Central memory CD8-positive, alpha-beta T cell (primary cell): ENCODE measurements at places on chromosomes 2 and 18.

- no peak for DNase-seq
These were observed 74.3 kb downstream of the BCL2L11 start for GRCh38 chr2:111194835-111195621.

- DNase-seq, result no peak
These were observed 159.5 kb downstream of the L3MBTL4 start for GRCh38 chr18:6255116-6255705.

DNA sequence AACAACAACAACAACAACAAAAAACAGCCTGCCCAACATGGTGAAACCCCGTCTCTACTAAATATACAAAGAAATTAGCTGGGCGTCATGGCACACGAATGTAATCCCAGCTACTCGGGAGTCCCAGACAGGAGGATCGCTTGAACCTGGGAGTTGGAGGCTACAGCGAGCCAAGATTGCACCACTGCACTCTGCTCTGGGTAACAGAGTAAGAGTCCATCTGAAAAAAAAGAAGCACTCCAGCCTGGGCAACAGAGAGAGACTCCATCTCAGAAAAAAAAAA lies 344.1 kb upstream of the PLGLB2 start:
- peak; percentile 6 for DNase-seq

GRCh38 chr2:58227171-58227917 lies 13.8 kb downstream of the FANCL start:
- no peak for DNase-seq

GRCh38 chr2:238651306-238652052 lies 196.4 kb upstream of the TWIST2 start:
- no peak for DNase-seq

DNA sequence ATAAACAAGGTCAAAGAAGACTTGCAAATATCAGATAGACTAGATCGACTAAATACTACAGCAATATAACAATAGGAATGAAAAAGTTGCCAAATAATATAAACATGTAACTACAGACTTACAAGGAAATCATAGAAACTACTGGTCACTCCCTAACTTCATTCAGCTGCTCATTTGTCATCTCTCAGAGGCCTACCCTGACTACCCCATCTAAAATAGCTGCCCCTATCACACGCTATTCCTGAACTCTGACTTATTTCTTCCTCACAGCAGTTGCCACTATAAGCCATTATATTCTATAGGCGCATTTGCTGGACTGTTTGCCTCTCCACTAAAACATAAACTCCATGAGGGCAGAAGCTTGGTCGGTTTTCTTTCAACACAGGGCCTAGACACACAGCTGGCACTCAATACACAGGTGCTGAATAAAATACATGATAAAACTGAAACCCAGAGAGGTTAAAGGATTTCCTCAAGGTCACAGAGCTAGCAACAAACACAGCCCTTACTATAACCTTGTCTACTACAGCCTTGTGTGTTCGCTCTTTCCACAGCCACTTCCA lies 1.8 kb downstream of the STRN start:
- no peak for DNase-seq

DNA sequence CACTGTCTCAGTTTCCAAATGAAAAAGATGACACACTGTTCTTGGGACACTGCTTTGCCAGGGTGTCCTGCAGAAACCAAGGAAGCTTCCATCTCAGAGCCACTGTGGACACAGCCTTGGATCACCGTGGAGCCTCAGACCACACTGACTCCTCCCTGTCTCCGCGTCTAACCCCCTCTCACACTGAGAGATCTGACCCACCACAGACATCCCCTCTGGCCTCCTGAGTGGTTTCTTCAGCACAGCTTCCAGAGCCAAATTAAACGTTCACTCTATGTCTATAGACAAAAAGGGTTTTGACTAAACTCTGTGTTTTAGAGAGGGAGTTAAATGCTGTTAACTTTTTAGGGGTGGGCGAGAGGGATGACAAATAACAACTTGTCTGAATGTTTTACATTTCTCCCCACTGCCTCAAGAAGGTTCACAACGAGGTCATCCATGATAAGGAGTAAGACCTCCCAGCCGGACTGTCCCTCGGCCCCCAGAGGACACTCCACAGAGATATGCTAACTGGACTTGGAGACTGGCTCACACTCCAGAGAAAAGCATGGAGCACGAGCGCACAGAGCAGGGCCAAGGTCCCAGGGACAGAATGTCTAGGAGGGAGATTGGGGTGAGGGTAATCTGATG lies 113.4 kb upstream of the PKDCC start:
- DNase-seq, result no peak

DNA sequence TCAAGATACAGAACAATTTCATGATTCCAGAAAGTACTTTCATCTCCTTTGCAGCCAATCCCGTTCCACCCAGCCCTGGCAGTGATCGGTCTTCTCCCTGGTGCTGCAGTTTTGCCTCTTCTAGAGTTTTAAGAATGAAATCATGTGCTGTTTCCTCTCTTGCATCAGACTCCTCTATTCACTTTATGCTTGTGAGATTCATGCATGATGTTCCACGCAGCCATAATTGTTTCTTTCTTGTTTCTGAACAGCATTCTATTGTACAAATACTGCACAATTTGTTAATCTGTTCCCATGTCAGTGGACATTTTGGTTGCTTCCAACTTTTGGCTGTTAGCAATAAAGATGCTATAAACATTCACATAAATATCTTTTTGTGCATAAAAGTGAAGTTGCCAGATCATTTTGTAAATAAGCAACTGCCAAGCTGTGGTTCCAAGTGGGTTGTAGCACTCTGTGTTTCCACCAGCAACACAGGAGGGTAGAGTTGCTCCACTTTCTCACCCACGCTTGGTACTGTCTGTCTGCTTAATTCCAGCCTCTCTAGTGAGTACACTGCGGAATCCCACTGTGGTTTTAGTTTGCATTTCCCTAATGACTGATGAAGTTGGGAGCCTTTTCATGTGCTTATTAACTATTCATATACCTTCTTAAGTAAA lies 104.5 kb downstream of the TWIST2 start:
- no peak for DNase-seq

GRCh38 chr2:102208774-102209173 lies 22.0 kb downstream of the IL1RL2 start:
- no peak for DNase-seq

DNA sequence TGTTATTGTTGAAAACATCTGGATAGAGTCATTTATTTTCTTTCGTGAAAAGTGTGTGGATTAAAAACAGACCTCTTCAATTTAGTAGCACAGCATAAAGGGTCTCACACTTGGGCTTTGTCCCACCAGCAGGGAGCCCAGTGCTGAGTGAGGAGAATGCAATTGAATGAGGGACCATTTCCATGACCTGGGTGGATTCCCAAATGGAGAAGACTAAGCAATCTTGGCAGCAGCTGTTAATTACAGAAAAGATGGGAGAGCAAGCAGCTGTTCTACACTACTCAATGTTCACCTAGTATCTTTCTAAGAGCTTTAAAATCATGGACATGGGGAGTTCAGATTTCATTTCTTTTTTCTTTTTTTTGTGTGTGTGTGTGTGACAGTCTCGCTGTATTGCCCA lies 121.8 kb upstream of the FN1 start:
- no peak for DNase-seq

DNA sequence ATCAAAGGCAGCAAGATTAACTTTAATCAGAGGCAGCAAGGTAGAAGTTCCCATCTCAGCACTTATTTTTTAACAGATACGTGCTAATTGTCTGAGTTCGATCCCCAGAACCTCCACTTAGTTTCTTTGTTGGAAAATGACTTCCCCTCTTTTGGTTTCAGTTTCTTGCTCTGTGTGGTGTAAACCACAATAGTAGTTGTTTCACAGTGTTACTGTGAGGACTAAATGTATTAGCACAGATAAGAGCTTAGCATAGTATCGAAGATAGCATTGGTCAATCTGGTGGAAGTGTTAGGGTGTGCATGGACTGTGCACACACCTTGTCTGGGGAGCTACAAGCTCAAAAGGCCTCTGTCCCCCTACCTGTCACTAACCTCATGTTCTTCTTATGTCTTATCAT lies 988.3 kb upstream of the GYPC start:
- no peak for DNase-seq

DNA sequence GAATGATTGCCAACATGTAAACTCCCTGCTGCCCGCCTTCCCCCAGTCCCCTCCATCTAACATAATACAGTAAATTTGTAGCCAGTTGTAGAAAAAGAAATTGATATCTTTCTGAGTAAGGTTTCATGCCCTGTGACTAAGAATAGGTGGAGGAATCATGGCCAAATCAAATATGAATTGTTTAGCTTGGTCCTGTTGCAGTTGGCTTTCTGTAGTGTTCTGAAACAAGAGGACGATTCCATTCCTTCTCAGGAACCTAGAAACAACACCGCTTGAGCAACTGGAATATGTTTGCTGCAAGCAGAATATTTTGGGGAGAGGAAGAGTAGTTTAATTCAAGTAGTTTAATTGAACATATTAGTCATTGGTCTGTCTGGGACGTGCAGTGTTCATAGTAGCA lies 7.0 kb upstream of the DRC1 start:
- no peak for DNase-seq

- no peak for DNase-seq
These were observed 17.0 kb upstream of the TCF7L1 start for GRCh38 chr2:85116207-85116606.

GRCh38 chr18:11871501-11871900 lies 20.3 kb downstream of the CHMP1B start:
- no peak for DNase-seq

GRCh38 chr2:223602972-223603371 lies 811 bp upstream of the SCG2 start:
- no peak for DNase-seq

DNA sequence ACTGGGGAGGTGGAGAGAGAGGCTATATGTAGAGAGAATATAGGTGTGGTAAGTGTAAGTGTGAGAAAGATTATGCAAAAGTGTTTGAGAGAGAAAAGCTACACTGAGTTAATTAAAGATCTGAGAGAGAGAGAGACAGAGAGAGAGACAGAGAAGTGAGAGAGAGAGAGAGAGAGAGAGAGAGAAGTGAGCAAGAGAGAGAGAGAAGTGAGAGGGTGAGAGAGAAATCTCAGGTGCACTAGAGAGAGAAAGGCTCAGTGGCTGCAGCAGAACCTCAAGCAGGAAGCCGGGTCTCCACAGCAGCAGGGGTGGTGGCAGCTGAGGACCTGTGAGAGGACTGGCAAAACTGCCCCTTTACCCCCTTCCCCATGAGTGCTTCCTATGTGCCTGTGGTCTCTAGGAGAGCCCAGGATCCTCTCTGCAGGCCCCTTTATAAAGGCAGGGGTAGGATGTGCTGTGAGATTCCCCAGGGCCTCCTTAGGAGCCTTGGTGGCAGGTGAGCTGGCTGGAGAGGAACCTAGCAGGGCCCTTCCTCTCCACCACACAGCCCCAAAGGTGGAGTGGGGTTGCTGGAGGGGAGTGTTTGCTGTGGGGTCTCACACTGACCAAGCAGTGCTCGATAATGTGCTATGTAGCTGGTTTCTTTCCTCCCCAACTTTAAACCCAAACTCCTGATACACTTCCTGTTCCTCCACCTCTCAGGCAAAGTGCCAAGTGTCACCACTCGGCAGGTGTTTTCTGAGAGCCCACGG lies 52.6 kb downstream of the SLC4A5 start:
- peak; percentile 41 for DNase-seq

GRCh38 chr2:126658905-126659561 lies 3.1 kb downstream of the GYPC start:
- no peak for DNase-seq

DNA sequence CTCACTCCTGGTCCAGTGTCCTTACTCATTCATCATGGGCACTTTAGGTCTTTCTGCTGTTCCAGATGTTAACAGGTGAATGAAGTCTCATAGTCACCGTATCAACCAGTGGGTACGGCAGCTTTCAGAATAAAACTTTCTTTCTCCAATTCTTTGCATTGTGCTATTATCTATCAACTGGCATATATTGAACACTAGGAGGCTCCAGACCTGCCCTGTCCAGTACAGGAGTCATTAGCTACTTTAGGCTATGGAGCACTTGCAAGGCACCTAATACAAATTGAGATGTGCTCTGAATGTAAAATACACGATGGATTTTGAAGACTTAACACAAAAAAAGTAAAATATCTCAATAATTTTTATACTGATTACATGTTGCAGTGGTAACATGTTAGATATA lies 43.2 kb upstream of the NEB start:
- DNase-seq, result no peak

DNA sequence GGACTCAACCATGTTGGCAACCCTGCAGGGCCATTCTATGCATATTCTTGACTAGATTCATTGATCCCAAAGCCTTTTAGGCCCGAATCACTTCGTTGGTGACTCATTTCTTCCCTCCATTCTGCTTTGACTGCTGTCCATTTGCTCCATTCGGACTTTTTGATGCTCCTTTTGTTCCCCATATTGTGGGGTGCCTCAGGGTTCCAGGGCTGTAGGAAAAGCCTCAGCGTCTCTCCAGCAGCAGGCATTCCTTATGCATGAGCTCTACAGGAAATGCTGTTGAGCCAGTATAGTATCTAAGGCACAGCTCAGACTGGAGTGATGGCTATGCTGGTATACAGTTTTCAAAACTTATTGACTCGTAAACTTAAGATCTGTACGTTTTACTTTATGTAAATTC lies 292.6 kb downstream of the PRKCE start:
- DNase-seq, result no peak

DNA sequence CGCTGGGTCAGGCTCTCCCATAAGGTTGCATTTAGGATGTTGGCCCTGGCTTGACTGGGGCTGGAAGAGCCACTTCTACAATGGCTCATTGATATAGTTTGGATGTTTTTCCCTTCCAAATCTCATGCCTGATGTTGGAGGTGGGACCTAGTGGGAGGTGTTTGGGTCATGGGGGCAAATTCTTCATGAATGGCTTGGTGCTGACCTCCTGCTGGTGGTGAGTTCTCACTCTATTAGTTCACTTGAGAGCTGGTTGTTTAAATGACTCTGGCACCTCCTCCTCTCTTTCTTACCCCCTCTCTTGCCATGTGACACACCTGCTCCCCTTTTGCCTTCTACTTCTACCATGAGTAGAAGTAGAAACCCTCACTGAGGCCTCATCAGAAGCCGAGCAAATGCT lies 20.5 kb downstream of the ACOXL start:
- no peak for DNase-seq

- DNase-seq, result no peak
These were observed 30.4 kb upstream of the KLHL29 start for GRCh38 chr2:23354554-23354953.

- DNase-seq, result no peak
These were observed 389.5 kb downstream of the RND3 start for GRCh38 chr2:150097901-150098531.

GRCh38 chr2:236343400-236344161 lies 79.4 kb upstream of the ASB18 start:
- no peak for DNase-seq

DNA sequence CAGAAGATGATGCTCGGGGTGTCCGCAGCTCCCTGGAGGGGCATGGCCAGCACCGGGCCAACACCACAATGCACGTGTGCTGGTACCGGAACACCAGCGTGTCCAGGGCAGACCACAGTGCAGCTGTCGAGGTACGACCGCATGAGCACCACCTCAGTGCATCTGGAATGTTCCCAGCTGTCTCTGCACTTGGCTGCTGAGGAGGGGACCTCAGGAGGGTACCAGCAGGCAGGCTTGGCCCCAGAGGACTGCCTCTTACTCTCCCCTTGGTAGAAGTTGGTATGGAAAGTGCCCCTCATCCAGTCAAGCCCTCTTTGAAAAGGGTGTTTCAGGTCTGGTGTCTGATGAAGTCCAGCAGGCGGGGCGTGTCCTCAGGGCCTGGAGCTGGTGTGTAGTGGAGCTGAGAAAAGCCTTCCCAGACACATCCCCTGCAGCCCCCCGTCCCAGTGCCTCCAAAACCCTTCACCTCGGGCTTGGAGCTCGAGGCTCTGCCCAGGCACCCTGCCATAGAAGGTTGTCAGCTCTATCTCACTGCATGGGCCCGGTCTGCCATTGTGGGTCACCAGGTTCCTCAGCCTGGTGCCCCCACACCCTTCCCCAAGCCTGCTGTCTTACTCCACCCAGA lies 16.7 kb downstream of the STK25 start:
- DNase-seq, result no peak
